Mesenteric fat pad (tissue), 1 donor: ENCODE measurements at places on chromosomes 1 and 21. TPM values are rescaled to one million over a fixed set of nuclear protein-coding genes. Genes with fewer than 3 reads are reported as not detected.

Gene SLC25A34
- total RNA-seq: 2.2 TPM

Gene MATN1
- not detected for total RNA-seq

DNA sequence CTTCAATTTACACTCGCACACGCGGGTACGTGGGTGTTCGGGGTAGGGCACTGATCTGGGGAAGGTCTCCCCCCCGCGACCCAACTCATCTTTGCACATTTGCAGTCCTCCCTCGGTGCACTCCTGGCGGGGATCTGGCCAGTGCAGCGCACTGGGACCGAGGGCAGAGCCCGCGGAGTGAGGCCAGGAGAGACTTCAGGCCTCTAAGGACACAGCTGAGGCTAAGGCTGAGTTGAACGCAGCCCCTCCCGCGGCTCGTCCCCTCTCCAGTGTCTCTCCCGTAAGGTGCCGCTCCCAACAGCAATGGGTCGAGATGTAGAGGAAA is 936 bp upstream of the NCAM2 start:
- DNase-seq: no peak

Gene FCRL6
- total RNA-seq: not detected

- no peak for DNase-seq
Observed at GRCh38 chr1:164576291-164577271, 17.6 kb downstream of the PBX1 start.

DNA sequence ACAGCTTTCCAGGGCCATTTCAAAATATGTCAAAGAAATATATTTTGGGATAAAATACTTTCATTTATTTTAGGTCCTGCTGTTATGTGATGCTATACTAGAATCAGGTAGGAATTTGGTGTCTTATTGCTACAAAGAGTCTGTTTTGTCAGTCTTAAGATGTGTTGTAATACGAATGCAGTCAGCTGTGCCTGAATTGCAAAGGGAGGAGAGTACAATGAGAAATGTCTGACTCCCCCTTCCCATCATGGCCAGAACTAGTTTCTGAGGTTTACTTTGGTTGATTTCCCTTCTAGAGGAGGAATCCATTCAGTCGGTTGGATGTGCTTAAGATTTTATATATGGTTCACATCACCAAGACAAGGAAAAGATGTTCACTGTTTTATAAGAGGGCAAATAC is 75.7 kb upstream of the TNFSF18 start:
- DNase-seq: no peak

DNA sequence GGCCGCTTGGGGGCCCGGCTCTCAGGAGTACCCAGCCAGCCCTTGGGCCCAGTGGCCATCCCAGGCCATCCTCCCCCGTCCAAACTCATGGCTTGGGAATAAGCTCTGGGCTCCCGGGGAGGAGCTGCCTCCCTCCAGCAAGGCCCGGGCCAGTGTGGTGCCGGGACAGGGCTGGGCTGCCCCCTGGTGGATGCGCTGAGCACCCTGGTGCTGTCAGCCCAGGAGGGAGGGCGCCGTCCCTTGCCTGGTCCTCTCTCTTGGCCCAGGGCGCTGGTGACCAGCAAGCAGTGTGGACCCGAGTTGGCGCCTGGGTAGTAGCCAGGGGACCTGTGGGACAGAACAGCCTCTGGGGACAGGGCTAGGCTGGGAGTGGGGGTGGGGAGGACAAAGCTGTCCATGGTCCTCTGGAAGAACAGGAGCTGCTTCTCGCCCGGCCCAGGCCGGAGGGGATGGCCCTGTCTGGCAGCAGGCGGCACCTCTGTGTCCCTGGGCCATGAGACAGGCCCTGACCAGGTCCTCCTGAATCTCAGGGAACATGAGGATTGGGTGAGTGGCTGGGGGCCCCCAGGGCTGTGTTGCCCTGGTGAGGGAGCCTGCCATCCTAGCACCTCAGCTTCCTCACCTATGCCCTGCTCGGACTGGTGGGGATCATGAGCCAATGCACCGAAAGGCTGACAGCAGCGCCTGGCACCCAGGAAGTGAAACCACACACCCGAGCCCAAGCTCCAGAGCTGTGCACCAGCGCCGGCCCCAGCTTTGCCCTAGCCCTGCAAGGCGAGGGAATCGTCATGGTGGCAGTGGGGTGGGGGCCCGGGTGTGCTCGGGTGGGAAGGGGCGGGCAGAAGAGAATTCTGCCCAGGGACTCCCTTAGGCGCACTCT is 9.4 kb downstream of the MORN1 start:
- peak; percentile 95 for DNase-seq

DNA sequence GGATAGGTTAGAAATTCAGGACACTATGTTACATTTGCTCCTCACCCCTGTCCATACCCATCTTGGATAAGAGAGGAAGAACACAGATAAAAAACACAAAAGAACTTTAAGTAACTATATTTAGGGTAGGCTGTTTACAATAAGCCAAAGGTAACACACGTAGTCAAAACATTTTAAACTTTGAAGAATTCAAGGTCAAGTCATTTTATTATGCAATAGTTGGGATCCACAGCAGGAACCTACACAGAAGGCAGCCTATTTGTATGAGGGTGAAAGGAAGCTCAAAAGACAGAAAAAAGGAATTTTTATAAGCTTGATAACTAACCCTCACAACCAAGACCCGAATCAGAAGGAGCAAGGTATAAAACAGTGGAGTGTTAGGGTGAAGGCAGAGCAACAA is 89.6 kb downstream of the ZSWIM5 start:
- DNase-seq: no peak

Gene TSSK3
- total RNA-seq: 1.2 TPM

GRCh38 chr1:1918901-1919303 is at the start of gene TMEM52:
Gene TMEM52, minus strand, starts transcription at chr1:1919279. Its CDS starts 14 bp downstream, at chr1:1919265.
- DNase-seq: no peak

Gene TDRD10
- 7.2 TPM for total RNA-seq

GRCh38 chr1:111275079-111275478 is 15.6 kb upstream of the CHIA start:
- no peak for DNase-seq

Gene LAMB3
- 35.6 TPM for total RNA-seq

Gene VHLL
- total RNA-seq: not detected

GRCh38 chr1:109944541-109944940 is 33.9 kb downstream of the CSF1 start:
- no peak for DNase-seq

Gene PYGO2
- 22.2 TPM for total RNA-seq

Gene LCE1B
- not detected for total RNA-seq

GRCh38 chr21:41168391-41169257 is 664 bp downstream of the BACE2 start:
- no peak for DNase-seq

DNA sequence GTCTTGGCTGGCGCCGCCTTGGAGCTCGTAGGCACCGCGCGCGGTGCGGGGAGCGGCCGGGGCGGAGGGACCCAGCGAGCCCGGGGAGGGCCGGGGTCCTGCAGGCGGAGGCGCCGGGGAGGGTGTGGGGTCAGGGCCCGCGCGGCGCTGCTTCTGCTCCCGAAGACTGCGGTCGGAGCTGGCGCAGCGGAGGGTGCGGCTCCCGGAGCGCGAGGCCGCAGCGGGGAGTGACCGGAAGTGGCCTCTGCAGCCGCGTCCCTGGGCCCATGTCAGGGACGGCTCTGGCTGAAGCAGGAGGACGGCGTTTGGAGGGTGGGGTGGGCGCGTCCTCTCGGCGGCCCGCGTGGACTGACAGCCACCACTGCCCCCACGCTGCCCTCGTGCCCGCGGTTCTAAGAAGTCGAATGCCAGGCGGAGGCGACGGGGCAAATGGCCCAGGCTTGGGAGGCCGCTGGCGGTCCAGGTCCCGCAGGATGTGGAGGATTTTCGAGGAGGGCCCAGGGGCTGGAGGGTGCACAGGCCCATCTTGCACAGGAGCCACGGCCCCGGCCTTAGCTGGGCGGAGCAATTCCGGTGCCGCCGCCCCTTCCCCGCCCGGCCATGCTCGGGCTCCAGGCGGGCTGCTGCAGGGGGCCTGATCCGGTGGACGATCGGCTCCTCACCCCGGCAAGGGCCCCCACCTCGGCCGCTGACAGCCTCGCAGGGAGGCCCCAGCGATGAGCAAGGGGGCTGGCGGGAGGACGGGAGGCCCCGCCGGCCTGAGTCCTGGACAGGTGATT is 7.7 kb upstream of the ZNF669 start:
- no peak for DNase-seq

- no peak for DNase-seq
Observed at GRCh38 chr1:39508857-39509305, 17.4 kb downstream of the BMP8A start.

Gene FCRL1
- 0.32 TPM for total RNA-seq

DNA sequence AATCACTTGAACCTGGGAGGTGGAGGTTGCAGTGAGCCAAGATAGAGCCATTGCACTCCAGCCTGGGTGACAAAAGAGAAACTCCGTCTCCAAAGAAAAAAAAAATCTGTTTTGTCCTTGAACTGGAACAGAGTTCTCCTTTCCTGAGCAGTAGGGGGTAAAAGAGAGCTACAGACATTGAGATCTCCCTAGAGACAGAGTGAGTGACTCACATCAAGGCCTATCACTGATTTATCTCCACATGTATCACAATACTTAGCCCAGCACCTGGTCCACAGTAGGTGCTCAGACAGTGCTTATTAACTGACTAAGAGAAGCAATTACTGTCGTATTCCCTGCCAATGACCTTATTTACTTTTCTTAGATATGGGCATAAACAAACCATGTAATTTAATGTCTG is 354.1 kb upstream of the C1orf87 start:
- no peak for DNase-seq

GRCh38 chr1:106925750-106926149 is 130.7 kb upstream of the PRMT6 start:
- DNase-seq: no peak

GRCh38 chr1:209607102-209607794 is 23.7 kb downstream of the CAMK1G start:
- no peak for DNase-seq

GRCh38 chr1:18151436-18152122 is 44.0 kb downstream of the IGSF21 start:
- no peak for DNase-seq

Gene BCL10
- total RNA-seq: 22.2 TPM

DNA sequence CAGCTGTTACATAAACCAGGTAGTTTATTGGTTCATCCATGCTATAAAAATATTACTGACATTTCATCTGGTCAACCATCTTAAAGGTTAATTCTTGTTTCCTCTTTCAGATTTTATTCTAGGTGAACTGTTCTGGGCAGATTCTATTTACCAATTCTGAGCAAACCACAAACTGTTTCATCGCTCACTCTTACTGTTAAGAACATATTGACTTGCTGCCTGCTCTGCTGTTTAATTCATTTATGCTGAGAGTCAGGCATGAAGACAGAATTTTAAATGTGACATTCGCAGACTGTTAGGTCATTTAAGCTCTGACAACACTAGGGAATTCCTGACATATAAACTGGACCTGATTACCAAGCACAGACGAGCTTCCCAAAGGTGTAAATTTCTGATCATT is 98.3 kb downstream of the PIGK start:
- no peak for DNase-seq

- no peak for DNase-seq
Observed at GRCh38 chr1:85502171-85502570, 37.2 kb upstream of the DDAH1 start.

Gene C1QTNF12
- total RNA-seq: 2.9 TPM

DNA sequence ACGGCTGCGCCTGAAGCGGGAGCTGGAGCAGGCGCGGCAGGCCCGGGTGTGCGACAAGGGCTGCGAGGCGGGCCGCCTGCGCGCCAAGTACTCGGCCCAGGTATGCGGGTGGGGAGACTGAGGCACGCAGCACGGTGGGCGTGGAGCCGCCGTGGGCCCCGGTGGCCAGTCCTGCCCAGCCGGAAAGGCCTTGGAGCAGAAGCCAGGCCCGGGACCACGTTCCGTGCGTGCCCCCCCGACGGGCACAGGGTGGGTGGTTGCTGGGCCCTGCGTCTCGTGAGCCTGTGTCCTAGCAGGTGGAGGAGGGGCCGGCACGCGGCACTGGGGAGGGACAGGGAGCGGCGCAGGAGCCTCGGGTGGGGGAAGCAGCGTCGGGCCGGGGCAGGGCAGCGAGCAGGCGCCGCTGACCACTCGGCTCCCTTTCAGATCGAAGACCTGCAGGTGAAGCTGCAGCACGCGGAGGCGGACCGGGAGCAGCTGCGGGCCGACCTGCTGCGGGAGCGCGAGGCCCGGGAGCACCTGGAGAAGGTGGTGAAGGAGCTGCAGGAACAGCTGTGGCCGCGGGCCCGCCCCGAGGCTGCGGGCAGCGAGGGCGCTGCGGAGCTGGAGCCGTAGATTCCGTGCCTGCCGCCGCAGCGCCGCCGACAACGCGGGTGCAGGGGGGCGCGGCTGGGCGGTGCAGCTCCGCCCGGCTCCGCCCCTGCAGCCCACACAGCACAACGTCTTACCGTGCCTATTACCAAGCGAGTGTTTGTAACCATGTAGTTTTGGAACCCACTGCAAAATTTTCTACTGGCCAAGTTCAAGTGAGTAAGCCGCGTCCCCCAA is 78.2 kb downstream of the SKI start:
- DNase-seq: no peak

Gene HSD3B2
- not detected for total RNA-seq

DNA sequence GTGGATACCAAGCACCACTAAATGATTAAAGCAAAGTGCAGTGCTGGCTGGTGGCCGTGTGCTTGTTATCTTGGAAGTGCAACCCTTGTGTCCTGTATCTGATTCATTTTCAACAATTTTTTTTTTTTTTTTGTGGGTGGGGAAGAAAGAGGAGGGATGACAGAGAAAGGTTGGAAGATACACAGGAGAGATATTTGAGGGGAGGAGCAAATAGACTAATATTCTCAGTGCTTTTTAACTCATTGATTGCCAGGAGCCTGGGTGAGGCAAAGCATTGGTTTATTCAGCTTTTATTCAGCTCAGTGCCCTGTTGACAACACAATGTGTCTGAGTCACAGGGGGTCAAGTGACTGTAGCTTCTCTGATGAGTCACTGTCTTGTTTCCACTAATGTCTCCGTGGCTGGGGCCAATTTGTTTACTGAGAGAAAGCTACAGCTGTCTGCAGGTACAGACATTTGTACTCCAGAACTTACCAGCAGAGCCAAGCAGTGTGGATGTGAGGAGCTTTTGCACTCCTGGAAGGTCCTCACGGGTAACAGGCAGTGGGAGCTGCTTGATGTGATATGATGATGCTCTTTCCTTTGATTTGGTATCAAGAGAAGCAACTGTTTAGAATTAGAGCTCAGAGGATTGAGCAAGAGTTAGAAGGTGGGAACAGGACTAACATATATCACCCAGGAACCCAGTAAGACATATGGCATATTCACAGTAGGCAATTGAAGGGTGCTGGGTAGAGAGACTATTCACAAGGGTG is 23.6 kb upstream of the DNM3 start:
- DNase-seq: no peak

- DNase-seq: no peak
Observed at GRCh38 chr1:236113324-236114032, 28.9 kb upstream of the GPR137B start.

Gene MYOC
- 6.3 TPM for total RNA-seq

DNA sequence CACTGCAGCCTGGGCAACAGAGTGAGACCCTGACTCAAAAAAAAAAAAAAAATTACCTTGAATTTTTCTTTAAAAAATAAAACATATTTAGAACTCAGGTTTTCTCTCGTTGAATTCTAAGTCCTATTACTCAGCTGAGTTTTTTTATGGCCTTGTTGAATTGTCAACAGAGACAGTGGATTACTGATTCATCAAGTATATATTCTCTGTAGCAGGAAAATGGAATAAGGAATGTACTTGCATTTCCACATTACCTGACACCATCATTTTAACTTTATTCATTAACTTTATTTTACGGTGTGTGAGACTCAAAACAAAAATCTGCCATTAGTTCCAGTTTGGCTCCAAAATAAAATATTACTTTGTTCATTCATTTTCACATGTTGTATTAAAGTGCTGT is 53.8 kb upstream of the APP start:
- no peak for DNase-seq

Gene FAM229A
- total RNA-seq: 6.2 TPM

Gene PLXNA2
- total RNA-seq: 49.0 TPM

Gene C1orf87
- not detected for total RNA-seq

Gene PYHIN1
- total RNA-seq: 1.4 TPM
